ENCODE measurements at places on chromosomes 4 and X. TPM values are rescaled to one million over a fixed set of nuclear protein-coding genes. Genes with fewer than 3 reads are reported as not detected.

DNA sequence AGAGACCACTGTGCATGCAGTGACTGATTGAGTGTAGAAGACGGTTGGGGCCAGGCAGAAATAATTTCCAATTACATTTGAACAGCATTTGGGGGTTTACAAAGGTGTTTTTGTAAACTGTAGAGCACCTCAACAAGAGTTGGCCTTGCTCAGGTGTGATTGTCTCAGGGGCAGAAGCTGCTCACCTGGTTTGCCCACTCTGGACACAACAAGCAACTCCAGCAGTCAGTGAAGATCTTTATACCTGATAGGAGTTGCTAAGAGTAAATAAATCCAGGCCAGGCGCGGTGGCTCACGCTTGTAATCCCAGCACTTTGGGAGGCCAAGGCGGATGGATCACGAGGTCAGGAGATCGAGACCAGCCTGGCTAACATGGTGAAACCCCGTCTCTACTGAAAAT, 221.3 kb downstream of the RAB28 start:
- no peak for DNase-seq

DNA sequence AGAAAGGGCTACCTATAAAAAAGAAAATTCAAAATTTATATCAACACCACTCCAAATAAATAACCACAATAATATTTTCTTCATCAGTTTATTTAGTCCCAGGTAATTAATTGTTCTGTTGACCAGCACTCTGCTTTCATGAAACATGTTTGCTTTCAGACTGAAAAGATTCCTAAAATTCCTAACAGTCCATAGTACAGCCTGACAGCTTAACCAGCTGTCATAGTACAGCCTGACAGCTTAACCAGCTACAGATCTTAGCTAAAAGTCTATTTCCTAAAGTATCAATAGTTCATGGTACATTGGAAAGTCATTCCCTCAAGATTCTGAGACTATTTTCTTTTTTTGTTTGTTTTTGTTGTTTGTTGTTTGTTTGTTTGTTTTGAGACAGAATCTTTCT, 144.1 kb upstream of the DDX53 start:
- DNase-seq = no peak

DNA sequence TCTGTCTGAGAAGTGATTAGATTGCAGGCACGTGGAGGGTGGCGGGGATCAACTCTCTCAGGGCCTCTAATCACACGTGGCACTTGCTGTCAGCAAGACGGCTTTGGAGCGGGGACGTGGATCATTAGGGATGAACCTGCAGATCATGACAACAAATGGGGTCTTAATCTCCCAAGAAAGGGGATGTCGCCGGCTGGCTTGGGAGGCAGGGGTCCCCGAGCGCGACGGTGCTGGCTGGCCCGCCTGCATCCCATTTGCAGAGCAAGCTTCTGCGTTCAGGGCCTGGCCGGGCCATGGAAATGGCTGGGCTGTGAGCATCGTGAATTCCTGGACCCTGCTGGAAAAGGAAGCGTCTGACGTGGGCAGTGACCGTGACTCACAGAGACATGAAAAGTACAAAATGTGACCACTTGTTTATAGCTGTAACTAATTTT, 85.1 kb upstream of the SHOX start:
- no peak for DNase-seq

DNA sequence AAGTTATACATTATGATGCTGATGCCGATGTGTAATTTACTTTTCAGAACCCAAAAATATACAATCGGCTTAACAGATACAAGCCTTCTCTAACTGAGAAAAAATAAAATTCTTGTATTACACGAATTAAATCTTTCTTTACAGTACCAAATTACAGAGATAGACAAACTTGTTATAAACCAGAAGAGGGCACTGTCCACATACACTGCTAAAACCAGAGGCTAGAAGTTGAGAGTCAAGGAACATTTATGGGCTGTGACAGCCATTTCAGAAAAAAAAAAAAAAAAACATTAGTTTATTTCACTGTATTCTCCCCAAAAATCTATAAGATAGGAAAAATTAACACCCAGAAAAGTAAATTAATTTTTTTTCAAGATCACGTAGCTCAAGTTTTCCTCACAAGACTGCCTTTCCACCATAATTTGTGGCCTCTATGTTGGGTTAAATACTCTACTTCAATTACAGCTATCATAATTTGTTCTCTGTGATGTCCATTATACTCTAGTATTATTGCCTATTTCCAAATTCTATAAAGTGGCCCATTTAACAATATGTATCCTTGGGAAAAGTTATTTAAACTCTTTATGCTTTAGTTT, 12.0 kb downstream of the EREG start:
- DNase-seq = no peak

DNA sequence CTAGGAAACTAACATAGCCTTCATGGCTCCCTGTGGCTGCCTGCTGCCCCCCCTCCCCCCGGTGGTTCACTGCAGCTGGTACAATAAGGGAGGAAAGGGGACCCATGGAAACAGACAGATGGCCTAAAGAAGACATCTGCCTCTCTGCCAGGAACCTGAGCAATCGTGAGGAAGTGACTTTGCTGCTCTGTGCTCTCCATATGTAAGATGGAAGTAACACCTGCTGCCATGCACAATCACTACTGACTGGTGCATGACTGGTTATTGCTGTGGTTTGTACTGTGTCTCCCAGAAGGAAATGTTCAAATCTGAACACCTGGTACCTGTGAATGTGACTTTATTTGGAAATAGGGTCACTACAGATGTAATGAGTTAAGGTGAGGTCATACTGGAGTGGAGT, 43.6 kb downstream of the CD99L2 start:
- no peak for DNase-seq

DNA sequence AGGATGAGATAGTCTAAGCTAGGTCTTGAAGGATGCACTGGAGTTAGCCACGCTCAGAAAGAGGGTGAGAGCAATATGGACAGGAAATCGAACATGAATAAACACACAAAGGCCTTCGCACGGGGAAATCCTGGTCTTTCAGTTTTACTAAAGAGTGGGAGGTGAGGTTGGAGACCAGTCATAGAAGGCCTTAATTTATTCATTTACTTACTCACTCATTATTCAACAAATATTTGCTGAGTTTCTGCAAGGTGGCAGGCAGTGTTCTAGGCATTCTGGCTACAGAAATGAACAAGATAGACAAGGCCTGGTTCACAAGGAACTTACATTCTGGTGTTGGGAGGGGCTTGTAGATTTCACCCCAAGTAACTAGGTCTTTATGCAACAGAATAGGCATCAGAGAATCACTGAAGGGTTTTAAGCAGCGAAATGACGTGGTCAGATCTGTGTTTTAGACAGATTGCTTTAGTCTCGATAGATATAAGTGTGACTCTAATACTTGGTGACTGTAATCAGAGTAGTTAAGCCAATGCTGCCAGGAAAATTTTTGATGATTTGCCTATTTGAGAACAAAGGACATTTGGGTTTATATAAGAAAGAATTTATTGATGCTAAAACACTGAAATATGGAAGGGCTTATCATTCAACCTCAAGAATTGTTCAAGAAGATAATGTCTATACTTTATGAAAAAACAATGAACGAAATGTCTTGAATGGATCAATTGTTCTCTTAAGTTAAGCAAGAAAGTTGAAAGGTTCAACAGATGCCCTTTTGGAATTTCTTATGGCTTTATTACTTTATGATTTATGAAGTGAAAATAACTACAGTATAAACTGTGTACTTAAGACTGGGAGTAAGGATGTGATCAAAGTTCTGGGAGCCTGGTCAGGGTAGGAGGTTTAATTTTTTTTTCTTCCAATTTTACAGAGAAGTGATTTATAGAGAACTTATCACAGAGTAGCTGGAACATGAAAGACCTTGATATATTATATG, 184.4 kb upstream of the CASK start:
- DNase-seq = no peak

- no peak for DNase-seq
Observed at GRCh38 chrX:68413254-68413653, 20.0 kb downstream of the OPHN1 start.

DNA sequence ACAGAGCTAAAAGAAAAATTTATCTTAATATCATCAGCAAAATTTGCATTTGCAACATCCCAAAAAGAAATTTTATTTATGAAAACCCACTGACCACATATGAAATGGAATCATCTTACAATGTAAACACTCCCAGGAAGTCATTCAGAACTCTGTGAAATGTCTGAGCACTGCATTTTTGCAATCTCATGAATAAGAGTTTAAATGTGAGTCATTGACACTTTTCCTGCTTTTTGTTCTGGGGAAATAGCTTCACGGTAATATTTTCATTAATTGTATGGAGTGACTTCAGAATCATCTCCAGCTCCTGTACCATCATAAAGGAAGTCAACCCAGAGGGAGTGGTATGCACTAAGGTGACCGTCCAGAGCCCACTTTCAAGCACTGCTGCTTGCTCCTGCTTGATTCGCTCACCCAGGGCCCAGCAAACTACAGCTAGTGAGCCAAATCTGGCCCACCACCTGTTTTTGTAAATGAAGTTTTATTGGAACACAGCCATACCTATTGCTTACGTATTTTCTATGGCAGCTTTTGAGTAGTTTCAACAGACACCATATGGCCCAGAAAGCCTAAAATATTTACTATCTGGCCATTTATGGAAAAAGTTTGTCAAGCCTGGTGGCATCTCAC, 17.2 kb downstream of the EDNRA start:
- no peak for DNase-seq

GRCh38 chr4:147828331-147828905, 96.5 kb downstream of the ARHGAP10 start:
- DNase-seq = no peak

DNA sequence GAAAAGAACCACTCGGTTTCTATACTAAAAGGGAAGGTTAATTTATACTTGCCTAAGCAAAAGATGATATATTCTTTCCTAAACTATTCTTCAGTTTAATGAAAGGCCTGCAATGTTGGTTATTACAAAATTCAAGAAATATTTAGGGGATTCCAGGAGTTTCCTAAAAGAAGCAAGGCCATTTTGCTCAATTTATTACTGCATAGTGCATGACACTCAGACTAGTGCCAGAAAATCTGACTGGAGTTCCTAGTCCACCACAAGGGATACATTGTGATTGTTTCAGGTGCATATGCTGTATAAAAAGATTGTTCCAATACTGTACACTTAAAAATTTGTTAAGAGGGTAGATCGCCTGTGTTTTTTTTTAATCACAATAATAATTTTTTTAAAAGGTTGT, 78.7 kb downstream of the CAPN6 start:
- DNase-seq = no peak

- DNase-seq = no peak
Observed at GRCh38 chr4:120858776-120859175, 63.8 kb downstream of the PRDM5 start.

DNA sequence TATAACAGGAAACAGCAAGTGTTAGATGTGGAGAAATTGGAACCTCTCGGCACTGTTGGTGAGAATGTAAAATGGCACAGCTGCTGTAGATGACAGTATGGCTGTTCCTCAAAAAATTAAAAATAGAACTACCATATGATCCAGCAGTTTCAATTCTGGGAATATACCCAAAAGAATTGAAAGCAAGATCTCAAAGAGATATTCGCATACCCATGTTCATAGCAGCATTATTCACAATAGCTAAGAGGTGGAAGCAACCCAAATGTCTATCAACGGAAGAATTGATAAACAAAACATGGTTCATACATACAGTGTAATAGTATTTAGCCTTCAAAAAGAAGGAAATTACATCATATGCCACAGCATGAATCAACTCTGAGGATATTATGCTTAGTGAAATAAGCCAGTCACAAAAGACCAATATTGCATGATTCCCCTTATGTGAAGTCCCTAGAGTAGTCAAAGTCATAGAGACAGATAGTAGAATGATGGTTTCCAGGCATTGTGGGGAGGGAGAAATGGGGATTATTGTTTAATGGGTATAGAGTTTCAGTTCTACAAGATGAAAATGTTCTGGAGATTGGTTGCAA, 467.7 kb downstream of the IDS start:
- DNase-seq = no peak

GRCh38 chrX:56366901-56367300, 134.7 kb downstream of the KLF8 start:
- no peak for DNase-seq

DNA sequence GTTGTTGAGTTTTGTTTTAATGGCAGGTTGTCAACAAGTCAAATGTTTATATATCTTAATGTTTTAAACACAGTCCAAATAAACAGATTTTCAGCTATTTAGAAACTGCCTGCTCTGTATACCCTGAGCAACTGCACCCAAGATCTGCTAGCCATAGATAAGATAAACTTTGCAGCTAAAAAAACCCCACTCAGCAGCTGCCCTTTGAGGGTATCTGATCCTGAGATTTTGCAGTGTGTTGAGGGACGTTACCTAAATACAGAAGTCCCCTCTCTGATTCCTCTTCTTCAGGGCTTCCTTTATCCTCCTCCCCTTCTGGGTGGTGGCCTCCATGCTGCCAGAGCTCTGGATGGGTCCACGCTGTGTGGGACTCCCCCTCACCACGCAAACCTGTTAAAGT, 11.0 kb upstream of the FGG start:
- DNase-seq = no peak

DNA sequence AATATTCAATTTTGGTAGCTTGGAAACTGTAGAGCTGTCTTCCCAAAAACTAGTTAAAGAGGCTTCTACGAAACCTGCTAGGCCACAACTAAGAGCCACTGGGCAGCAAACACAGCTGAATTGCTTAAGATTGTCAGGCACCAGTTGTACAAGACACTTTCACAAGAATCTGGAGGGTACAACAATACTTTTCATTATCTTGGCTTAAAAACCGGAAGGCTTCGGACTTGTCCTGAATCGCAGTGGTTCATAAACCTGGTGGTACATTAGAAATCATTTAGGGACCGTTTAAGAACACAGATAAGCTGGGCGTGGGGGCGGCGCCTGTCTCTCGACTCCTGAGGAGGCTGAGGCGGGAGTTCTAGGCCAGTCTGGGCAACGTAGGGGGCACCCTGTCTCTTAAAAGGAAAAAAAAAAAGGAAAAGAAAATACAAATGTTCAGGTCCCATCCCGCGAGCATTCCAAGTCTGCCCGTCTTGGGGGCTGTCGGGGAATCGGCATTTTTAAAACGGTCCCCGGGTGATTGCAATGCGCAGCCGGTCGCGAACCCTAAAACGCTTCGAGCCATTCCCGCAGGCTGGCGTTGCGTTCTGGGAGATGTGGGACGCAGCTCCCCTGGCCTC, 763 bp downstream of the PYURF start:
- DNase-seq = peak; percentile 27

GRCh38 chrX:40167233-40167849, 69.6 kb upstream of the BCOR start:
- no peak for DNase-seq

- DNase-seq = no peak
Observed at GRCh38 chr4:45692131-45692735, 431.6 kb downstream of the GABRG1 start.

GRCh38 chr4:93918856-93919255, 90.3 kb downstream of the ATOH1 start:
- DNase-seq = no peak

- DNase-seq = no peak
Observed at GRCh38 chr4:142282870-142283431, 563.1 kb downstream of the INPP4B start.

- no peak for DNase-seq
Observed at GRCh38 chr4:1247864-1248244, 1.1 kb downstream of the CTBP1 start.

SPATA18 gene
- total RNA-seq = 1.7 TPM

FGB gene
- total RNA-seq = not detected

CXCL11 gene
- not detected for total RNA-seq

TACR3 gene
- not detected for total RNA-seq

SAGE1 gene
- total RNA-seq = not detected

ITM2A gene
- total RNA-seq = 76.3 TPM

Data from heart left ventricle (tissue), 16 donors.